ENCODE measurements at places on chromosomes 5 and 9.

DNA sequence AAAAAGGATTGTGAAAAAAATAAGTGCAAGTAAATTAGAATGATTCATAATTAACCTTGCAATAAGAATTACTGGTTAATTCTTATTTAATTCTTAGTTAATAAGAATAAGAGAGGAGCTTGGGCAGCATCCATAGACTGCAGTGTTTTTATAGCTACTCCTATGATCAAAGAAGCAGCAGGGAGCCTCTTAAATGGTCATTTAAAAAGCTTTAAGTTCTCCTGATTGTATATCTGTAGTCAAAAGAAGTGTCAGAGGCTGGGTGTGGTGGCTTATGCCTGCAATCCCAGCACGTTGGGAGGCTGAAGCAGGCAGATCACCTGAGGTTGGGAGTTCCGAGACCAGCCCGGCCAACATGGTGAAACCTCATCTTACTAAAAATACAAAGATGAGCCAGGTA is 14.4 kb downstream of the ACER2 start:
- DNase-seq: no peak

DNA sequence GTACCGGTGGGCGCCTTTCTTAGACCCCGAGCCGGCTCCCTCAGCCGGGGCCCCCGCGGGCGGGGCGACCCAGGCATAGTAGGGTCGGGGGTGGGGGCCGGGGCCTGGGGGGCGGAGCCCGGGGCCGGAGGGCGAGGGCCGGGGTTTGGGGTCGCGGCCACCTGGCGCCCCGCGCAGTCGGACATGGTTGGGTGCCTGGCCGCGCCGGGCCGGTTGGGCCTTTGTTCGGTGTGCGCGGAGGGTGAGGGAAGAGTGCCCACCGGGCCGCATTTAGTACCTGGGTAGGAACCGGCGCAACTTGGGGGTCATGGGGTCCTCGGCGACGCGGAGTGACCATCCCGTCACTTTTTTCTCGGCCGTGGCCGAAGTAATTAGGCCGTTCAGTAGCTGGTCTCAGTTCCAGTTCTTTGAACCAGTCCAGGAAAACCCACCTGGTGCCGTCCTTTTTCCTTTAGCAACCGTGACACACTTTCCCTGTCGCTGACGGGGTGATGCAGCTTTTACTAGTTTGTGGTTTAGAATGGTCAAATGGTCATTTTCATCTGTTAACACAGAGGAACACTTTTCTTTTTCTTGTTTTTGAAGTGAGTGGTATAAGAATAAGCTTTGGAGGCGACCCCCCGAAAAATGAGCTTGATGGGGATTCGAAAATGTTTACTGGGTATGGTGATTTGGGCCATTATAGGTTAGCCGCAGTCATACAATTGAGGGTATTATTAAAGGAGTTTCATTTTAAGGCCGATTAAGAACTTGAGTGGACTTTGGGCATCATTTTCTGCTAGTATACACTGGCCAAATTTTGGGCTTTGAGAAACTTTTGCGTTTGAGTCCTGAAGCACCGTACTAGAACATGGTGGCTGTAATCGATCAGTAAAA is 589 bp downstream of the CKS2 start:
- no peak for DNase-seq

GRCh38 chr5:109035436-109035835 is 287.7 kb downstream of the FER start:
- DNase-seq: no peak

DNA sequence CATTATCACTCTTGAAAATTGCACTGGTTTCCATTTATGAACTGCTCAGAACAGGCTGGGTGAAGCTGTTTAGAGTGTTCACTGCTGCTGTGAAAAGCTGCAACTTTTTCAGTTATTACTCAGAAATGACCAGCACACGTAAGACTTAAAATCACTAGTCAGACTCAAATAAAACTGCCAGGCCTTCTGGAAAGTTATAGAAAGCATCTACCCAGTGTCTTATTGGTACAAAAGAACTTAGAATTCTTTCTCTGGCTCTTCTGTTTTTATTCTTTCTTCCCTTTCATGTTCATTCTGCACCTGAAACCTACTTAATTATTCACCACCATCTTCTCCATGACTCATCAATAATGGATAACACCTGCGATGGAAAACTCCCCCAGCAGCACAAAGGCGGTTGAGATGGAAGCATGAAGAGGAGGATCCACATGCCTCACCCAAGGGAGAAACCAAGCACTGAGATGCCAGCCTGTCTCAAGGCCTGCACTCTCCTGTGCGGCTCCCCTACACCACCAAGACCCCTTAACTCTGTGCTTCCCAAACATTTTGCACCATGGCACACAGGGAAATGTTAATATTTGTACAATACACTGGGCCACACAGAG is 171.9 kb downstream of the ENTREP1 start:
- no peak for DNase-seq

- DNase-seq: no peak
Observed at GRCh38 chr5:170097934-170098333, 7.8 kb upstream of the FOXI1 start.

Data from cerebellum (tissue), 4 donors.